ENCODE measurements at places on chromosomes 1 and 21.
A peak's percentile ranks its signal among the peaks of the same experiment; 100 is the strongest.

DNA sequence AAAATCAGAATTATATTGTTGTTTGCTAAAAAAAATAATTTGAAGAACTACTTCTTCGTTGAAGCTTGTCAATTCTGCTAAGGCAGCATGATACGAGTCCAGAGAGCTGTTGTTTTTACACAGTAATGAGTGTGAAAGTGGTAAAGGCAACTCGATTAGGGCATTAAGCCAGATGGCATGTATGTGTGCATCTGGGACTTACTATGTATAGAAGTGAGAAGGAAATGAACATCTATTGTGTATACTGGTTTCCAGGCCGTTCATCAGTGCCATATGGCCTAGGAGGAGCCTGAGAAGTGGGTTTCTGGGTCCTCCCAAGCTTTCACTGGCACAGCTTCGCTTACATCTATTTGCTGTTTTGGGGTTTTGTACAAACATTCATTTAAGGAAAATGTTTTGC, 5.7 kb downstream of the CTPS1 start:
- DNase-seq: no peak

DNA sequence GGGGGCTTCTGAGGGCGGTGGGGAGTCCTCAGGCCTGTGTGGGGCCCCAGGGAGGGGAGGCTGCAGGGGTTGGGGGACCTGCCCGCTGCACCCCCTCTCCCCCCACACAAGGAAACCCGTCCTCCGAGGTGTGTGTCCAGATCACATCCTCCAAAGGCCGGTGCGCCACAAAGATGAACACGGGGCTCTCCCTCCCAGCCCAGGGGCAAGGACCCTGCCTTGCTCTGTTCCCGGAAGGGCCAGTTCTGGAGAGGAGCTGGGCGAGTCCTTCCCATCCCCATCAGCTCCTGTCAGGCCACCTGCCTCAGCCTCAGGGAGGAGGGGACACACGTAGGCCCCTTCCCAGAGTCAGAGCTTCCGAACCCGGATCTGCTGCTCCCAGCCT, 2.5 kb upstream of the TTLL10 start:
- DNase-seq: no peak

- DNase-seq: no peak
These were observed 120.7 kb downstream of the ITSN1 start for GRCh38 chr21:33762803-33763581.

- no peak for DNase-seq
These were observed 1.0 kb downstream of the TMEM51 start for GRCh38 chr1:15154480-15155036.

- DNase-seq: no peak
These were observed 359.6 kb upstream of the PTBP2 start for GRCh38 chr1:96361961-96362360.

DNA sequence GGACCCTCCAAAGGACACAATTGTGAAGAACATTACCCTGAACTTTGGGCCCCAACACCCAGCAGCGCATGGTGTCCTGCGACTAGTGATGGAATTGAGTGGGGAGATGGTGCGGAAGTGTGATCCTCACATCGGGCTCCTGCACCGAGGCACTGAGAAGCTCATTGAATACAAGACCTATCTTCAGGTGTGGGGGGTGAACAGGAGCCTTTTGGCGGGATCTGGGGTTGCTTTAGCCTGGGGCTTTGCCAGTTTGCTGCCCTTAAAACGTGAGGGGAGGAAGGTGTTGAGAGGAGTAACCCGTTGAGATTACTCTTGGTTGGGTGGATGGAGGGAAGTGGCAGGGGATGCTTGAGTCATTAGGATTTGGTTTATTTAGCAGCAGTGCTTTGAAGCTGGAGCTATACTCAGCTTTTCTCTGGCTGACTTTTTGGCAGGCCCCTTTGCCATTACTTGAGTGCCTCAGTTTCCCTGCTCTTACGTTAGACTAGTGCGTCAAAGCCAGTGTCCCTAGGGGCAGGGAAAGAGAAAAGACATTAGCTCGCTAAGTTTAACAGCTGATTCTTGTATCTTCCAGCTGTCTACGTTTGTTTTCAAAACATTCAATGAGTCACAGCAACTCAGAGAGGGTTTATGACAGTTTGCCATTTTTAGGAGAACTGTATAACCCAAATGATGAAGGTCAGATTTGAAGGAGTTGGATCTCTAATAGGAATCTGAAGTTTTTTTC, 4.4 kb downstream of the NDUFS2 start:
- DNase-seq: no peak

GRCh38 chr1:116224561-116224960, 113.4 kb downstream of the MAB21L3 start:
- no peak for DNase-seq

- no peak for DNase-seq
These were observed 22.3 kb upstream of the AGPAT3 start for GRCh38 chr21:43842742-43843141.

- no peak for DNase-seq
These were observed 182.7 kb downstream of the AJAP1 start for GRCh38 chr1:4837031-4837600.

GRCh38 chr1:39268112-39268581, 63.7 kb downstream of the MACF1 start:
- no peak for DNase-seq

- DNase-seq: no peak
These were observed 167.1 kb downstream of the DHRS3 start for GRCh38 chr1:12450756-12451559.

DNA sequence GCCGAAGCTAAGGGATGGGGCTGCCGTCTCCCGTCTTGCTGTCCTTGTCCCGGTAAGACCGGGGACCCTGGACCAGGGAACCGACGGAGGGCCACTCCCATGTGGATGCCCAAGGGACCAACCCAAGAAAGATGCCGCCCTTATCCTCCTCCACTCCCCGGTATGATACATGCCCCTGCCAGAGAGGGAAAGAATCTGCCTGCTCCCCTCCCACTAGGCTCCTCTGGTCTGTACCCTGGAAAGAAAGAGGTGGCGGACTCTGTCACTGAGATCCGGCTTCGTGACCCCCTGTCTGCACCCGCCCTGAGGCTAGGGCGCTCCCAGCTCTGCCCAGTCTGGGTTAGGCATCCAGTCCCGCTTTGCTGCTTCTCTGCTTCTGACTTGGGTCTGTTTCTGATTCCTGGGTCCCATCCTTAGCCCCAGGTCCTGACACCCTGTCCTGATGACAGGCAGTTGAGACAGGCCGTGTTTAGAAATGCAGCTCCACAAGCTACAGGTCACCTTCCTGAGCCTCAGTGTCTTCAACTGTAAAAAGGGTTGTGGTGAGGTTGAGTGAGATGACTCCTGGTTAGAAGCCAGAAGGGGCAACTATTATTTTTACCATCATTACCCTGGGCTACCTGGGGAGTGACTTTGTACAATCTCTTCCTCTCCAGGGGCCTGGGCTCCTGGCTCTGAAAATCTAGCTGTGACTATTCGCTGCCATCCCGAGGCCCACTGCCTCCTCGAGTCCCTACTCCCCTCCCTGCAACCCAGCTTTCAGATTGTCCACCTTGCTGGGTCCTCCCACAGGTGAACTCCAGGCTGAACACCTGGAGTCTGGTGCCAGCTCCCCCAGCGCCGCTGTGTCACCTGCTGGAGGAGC, 3.7 kb downstream of the MATN1 start:
- DNase-seq: no peak

DNA sequence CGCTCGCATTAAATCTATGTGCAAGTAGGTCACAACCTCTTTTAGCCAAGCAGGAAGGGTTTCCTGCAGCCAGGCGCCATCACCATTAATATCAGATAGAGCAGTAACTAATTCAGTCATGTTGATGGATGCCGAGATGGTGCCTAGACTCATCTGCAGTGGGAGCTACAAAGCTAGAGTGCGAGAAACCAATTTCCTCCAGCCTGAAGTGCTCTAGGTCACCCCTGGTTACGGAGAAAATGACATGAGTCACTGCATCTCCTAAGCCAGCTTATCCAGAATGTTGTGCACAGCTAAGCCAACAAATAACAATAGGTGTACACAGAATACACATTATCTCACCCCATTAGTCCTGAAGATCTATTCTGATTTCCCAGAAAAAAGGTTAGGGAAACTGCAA, 36.0 kb downstream of the OVAAL start:
- no peak for DNase-seq

- DNase-seq: no peak
These were observed 565.4 kb upstream of the BRINP3 start for GRCh38 chr1:191043066-191043465.

GRCh38 chr1:157193219-157193618, 55.0 kb upstream of the ETV3 start:
- no peak for DNase-seq

DNA sequence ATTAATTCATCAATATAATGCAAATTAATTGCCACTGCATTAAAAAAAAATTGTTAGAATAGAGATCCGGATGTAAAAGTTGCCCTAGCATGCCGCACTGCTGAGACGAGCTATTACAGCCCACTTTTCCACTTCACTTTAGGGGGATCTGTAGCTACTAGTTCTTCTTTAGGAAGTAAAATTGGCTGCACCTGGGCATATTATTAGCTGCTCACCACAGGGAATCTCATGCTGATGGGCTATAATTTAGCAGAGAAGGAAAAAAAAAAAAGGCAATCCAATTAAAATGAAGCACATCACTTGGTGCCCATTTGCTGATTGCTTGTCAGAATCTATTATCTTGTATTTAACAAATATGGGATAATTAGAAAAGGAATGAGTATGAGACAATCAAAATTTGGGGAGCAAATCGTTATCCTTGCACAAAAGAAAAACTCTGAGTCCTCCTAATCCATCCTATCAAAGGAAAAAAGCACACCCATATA, 233.4 kb downstream of the DSCAM start:
- no peak for DNase-seq

- DNase-seq: no peak
These were observed 322.8 kb downstream of the KCTD3 start for GRCh38 chr1:215889871-215890270.

DNA sequence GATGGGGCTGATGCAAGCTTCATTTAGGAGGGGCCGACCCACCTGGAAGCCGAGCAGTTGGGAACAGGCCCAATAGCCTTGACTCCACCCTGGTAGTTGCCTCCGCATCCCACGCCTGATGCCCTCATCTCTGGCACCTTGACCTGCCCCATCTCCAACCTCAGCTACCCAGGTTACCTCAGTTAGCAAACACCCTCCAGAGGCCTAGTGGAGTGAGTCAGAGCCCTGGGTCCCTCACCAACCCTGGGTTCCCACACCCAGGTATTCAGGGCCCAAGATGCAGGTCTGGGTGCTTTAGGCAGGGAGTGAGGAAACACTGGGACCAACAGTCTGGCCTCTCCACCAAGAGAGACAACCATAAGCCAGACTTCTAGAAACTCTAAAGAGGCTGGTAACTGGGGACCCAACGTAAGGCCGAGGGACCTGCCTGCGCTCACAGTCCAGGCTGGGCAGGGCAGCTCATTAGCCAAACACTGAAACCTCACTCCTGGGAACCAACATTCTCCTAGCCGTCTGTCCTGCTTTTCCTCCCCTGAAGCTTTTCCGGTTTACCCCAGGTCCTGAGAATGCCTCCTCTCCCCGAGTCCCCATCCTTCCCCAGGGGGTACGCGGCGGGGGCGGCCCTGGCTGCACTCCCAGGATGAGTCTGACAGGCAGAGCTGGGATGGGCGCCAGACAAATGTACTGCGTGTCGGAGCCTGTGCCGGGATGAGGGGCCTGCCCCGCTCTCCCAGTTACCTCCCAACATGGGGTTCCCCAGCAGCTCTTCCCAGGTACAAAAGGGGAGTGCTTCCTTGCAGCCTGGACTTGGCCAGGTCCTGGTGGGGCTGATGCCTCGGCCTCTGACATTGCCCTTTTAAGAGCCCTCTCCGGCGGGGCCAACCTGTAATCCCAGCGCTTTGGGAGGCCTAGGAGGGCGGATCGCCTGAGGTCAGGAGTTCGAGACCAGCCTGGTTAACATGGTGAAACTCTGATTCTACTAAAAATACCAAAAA, 8.9 kb upstream of the CELSR2 start:
- DNase-seq: peak; percentile 24

DNA sequence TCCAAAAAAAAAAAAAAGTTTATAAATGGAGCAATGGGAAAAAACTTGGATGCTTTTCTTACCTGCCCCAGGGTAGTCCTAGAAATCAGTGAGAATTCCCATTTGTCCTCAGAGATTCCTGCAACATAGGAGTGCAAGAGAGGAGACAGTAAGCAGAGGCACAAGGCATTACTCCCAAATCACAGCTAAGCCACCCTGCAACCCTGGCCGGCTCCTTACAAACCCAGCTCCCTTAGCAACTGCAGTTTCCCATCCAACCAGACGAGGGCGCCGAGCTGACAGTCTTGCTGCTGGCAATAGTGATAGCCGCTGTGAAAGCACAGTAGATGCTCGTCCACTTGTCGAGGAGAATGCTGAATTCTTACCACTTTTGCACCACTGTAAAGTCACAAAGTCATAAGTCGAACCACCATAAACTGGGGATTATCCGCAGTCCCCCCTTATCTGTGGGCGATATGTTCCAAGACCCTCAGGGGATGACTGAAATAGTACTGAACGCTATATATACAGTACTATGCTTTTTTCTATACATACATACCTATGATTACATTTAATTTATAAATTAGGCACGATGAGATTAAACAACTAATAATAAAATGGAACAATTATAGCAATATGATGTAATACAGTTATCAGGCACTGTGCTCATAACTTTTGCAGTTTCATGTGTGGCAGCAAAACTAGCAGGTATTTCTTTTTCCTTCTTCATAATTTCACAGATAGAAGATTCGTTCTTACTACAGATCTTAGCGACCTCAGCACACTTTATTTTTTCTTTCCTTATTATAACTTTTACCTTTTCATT, 6.0 kb upstream of the PITHD1 start:
- peak; percentile 82 for DNase-seq

- DNase-seq: no peak
These were observed 7.6 kb upstream of the DENND1B start for GRCh38 chr1:197782722-197783360.

- no peak for DNase-seq
These were observed 308.3 kb upstream of the USP25 start for GRCh38 chr21:15421441-15421881.

- DNase-seq: no peak
These were observed 31.8 kb upstream of the ZNF644 start for GRCh38 chr1:91053630-91054029.

GRCh38 chr1:48182439-48182838, 40.1 kb upstream of the SLC5A9 start:
- no peak for DNase-seq

GRCh38 chr21:25858325-25858724, 123.6 kb downstream of the GABPA start:
- no peak for DNase-seq

DNA sequence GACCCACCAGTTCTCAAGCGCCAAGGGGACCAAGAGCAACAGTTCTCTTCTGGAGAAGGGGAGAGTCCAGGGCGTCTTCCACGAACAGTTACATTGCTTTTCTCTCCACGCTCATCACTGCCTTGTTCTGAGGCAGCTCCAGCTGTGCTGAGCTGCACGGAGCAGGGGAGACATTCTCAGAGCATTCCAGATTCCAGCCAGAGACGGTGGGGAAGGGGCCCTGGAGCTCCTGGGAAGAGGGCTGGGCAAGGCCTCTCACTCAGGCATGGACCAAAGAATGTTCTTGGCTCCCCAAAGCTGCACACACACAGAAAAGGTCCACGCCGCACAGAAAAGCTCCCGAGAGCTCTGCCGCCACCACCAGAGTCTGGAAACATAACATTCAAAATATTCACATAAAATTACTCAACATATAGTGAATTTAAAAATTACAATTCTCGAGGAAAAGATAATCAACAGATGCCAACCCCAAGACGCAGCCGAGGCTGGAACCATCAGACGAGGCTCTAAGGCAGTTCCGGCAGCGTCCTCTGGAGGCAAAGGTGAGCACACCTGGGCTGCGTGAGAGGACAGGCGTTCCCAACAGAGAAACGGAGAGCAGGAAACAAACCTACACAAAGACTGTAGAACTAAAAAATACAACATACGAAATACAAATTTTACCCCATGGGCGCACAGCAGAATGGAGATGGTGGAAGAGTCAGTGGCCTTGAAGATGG, 40.5 kb downstream of the UBE2G2 start:
- no peak for DNase-seq
